Stimulated activated CD8-positive, alpha-beta memory T cell treated with anti-CD3 and anti-CD28 coated beads, Interleukin-7, amount 100 ng/mL, for 48 hours (primary cell): ENCODE measurements at places on chromosomes 4 and X.

GRCh38 chr4:47442980-47443379 is 20.5 kb downstream of the COMMD8 start:
- no peak for DNase-seq

- no peak for DNase-seq
Measured at GRCh38 chrX:19375546-19375945, 31.8 kb downstream of the PDHA1 start.

- no peak for DNase-seq
Measured at GRCh38 chrX:134998246-134998645, 7.5 kb downstream of the SMIM10 start.

GRCh38 chr4:40918330-40918729 is 168.6 kb downstream of the NSUN7 start:
- DNase-seq = no peak

GRCh38 chr4:71941001-71941400 is 90.8 kb upstream of the NPFFR2 start:
- DNase-seq = no peak

- no peak for DNase-seq
Measured at GRCh38 chrX:150014525-150014924, 76.2 kb upstream of the EOLA2 start.

DNA sequence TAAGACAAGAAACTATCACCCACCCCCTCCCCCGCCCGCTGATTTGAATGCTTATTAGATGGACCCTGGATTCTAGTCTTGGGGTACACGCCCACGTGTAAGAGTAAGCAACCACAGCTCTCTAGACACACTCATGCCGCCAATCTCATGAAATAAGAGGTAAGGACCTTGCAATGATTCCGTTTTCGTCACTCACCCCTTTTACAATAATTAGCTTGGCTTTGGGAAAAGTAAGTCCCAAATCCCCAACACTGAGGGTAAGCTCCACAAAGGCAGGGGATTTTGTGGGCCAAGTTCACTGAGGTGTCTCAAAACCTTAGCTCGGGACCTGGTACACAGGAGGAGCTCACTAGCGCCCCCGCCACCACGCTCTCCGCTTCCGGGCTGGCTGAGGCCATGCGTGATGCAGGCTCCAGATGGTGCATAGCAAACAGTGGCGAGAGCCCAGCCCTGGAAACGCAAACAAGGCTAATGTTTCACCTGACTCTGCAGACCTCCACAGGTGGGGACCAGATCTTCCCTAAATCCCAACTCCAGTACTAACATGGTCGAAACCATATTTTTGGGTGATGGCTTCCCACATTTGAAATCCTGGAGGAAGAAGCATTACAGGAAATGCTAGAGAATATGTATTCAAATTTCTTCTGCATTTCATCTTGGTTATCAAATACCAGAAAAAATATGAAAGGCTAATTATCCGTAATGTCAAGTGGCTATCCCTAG is 4.1 kb downstream of the PLAC8 start:
- DNase-seq = peak; percentile 83

GRCh38 chr4:13903061-13903460 is 275.5 kb upstream of the BOD1L1 start:
- DNase-seq = no peak

DNA sequence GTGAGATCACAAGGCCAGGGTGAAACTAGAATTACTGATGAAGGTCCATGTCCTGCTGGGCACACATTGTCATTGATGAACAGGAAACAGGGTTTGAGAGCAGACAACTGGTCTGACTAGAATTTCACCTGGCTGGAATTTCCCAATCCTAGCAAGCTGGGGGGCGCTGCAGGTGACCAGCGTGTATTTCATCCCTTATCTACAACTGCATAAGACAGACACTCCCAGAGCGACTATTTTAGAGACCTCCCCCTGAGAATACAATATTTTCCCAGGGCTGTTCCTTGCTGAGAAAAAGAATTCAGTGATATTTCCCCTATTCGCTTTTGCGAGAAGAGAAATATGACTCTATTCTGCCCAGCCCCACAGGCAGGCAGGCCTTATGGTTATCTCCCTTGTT is 432.6 kb upstream of the GALNT7 start:
- no peak for DNase-seq

DNA sequence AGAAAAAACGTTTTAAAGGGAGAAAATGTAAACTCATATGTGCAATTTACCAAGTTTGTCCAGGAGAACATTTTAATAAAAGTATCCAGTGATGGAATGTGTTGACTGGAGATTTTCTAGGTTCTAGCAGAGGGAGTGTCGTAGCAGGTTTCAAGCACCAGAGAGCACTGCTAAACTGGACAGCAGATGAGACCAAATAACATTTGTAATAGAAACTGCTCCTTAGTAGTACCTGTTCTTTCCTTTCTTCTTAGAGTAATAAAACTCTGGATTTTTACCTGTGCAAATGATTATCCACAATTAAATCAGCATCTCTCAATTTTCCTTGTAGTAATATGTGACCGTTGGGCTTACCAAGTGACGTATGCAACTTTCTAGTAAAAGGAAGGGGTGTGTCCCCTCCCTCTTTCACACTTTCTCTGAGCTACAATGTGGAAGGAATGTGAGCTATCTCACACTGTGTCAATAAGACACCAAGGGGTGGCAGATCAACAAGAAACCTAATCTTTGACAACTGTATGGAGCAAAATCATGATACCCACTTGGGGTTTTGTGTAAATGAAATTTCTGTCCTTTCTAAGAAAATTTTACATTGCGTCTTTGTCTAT is 9.5 kb downstream of the HPGDS start:
- DNase-seq = no peak

DNA sequence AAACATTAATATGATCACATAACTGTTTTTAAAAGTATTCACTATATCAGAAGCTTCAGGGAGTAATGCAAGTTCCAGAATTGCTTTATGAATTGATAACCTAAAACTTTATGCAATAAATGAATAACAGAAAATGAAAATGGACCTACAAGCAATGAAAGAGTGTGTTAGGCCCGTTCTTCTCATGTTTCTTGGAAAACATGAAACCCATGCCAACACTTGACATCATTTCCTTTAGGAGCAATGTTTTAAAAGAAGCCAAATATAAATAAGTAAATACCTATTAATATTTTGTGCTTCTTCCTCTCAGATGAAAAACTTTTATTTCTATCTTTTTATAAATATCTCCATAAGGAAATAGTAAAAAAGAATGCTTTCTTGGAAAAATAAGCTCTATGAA is 123.0 kb upstream of the GALNT7 start:
- no peak for DNase-seq

GRCh38 chrX:72048510-72049455 is 82.9 kb downstream of the RTL5 start:
- DNase-seq = no peak
